ENCODE measurements at places on chromosomes 6 and 20. TPM values are rescaled to one million over a fixed set of nuclear protein-coding genes. Genes with fewer than 3 reads are reported as not detected.

Gene BPIFA1
- total RNA-seq, result not detected

Gene GABBR1
- 3.6 TPM for total RNA-seq

Gene GGTLC1
- not detected for total RNA-seq

Gene CALHM4
- total RNA-seq, result 0.46 TPM

Gene SYCP2L
- not detected for total RNA-seq

Gene BACH2
- 0.30 TPM for total RNA-seq

Gene RIPOR2
- total RNA-seq, result 0.46 TPM

Gene TTBK1
- total RNA-seq, result 0.15 TPM

Gene TGM3
- not detected for total RNA-seq

Gene RCAN2
- total RNA-seq, result 0.32 TPM

Gene THBD
- total RNA-seq, result 32.7 TPM

Gene LAMA2
- 43.3 TPM for total RNA-seq

Gene ELMO2
- total RNA-seq, result 30.1 TPM

Gene ZBTB12
- 2.6 TPM for total RNA-seq

Gene TIAM2
- total RNA-seq, result 8.1 TPM

Gene FOXS1
- not detected for total RNA-seq

Gene ARHGAP40
- total RNA-seq, result not detected

Gene FAM209B
- total RNA-seq, result not detected

Gene IPCEF1
- total RNA-seq, result not detected

Gene DIDO1
- total RNA-seq, result 32.2 TPM

Gene NRN1
- total RNA-seq, result 20.8 TPM

Gene PIGU
- 7.1 TPM for total RNA-seq

Gene DNAAF9
- total RNA-seq, result 8.4 TPM

Gene PLCB4
- total RNA-seq, result 1.6 TPM

Gene CST2
- not detected for total RNA-seq
